Osteocyte (in vitro differentiated cells): ENCODE measurements at places on chromosomes 4 and X. TPM values are rescaled to one million over a fixed set of nuclear protein-coding genes. Genes with fewer than 3 reads are reported as not detected.

DNA sequence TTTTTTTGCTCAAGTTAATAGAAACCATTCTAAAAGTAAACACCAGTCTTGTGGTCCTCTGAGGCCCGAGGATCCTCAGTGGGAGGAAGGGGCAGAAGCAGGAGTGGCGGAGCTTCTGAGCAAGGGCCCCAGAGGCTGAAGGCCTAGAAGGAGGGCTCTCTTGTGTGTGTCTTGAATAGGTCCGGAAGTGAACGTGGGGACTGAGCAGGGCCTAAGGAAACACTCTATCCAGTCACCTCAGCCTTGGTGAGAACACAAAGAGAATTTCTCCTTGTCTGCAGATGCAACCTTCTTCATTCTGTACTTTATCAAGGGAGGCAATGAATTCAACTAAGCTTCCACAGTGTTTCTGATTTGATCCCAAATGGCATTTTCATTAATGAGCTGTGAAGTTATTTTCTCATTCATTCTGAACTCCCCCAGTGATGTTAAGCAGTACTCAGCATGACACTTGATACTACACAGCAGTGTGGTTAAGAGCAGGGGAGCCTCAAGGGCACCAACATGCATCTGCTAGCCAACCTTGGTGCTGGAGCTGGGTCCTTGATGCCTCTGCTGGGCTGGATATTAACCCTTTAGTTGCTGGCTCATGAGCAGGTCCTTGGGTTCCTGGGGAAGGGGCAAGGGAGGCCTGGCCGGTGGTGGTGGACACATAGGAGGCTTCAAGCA lies 64.7 kb downstream of the RBM47 start:
- no peaks in the 10 kb centered on the region for H3K36me3 ChIP-seq
- no peak for DNase-seq
- H3K27ac ChIP-seq: no peak overlapping the region
- peaks cover 6% of the 10 kb centered on the region for H3K27me3 ChIP-seq

The GNRHR gene
- not detected in 2 replicates for total RNA-seq

DNA sequence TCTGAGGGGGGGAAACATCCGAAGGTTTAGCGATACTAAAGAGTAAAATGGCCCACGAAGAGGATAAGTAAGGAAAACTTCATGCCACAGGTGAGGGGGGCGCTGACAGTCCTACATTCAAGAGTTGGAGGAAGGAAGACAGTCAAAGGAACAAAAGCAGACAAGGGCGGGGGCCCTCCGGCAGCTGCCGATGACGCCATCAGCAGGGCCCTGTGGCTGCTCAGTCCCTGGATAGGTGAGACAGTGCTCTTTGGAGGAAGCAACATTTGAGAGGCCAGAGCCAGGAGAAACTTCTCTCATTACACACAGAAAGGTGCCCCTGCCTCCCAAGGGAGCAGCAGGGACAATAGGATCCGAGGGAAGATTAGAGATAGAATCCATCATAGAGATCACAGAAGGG lies 41.5 kb downstream of the RAB40AL start:
- peaks cover 6% of the 10 kb centered on the region for H3K4me1 ChIP-seq
- H3K27me3 ChIP-seq: no peaks in the 10 kb centered on the region
- H3K27ac ChIP-seq: no peak overlapping the region
- H3K36me3 ChIP-seq: no peaks in the 10 kb centered on the region
- DNase-seq: no peak
- H3K4me3 ChIP-seq: no peak overlapping the region

The SLC38A5 gene
- not detected in 2 replicates for total RNA-seq

DNA sequence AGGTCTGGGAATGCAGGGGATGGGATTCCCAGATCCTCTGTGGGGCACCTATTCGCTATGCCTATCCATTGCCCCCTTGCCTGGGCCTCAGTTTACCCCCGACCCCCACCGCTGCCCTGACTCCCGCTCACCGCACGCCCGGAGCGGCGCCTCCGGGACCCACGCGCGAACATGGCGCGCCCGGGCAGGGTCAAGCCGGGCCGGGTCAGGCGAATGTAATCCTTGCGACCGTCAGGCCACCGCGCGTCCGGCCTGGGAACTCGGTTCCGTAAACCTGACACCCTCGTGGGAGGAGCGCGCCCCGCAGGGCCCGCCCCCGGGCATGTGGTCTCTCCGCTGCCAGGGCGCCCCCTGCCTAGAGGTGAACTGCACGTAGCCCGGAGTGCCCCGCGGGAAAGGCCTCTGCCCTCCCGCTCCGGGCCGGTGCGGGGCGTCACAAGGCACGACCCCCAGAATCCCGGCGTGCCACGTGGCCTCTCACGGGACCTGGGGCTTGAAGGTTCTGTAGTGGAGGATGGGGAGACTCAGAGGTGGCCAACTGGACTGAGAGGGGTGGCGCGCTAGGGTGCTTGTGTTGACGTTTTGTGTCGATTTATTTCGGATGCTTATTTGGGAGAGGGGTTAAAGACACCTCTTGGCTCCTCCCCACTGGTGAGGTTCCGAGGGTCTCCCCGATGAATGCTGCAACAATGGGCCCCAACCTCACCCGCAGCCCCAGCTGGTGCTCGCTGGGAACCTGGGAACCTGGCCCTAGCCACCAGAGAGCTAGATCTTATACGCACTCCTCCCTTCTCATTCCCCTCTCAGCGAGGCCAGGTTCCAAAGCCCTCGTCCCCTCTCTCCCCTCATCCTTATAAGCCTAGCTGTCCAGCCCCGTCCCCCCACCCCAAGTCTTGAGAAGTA lies at the start of gene PRICKLE3:
PRICKLE3 (minus strand) TSS at position 249 of the 903 bp plus-strand sequence; CDS start at position 173, 76 bp downstream.
- DNase-seq: no peak
- H3K27me3 ChIP-seq: no peaks in the 10 kb centered on the region
- H3K36me3 ChIP-seq: peaks cover 2% of the 10 kb centered on the region

DNA sequence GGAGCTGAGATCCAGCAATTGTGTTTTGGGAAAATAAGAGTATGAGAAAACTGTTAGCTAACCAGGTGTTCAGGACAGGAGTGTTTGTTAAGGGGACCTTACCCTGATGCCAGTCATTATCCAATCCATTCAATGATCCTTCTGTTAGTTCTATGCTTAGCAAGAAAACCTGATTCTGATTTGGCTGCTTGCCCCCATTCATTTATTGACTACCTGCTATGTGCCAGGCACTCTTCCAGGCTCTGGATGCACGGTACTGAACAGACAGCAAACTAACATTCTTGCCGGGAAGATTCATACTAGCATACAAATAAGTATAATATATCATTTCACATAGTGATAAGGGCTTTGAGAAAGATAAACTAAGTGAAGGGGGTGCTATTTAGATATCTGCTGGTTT lies 1.0 kb upstream of the MECP2 start:
- no peak overlapping the region for H3K27ac ChIP-seq
- H3K36me3 ChIP-seq: no peaks in the 10 kb centered on the region
- H3K4me3 ChIP-seq: no peak overlapping the region

GRCh38 chrX:51456814-51457213 lies 39.6 kb downstream of the NUDT11 start:
- no peaks in the 10 kb centered on the region for H3K4me1 ChIP-seq
- no peaks in the 10 kb centered on the region for H3K27me3 ChIP-seq
- no peak for DNase-seq
- H3K4me3 ChIP-seq: no peak overlapping the region
- no peak overlapping the region for H3K27ac ChIP-seq
- H3K36me3 ChIP-seq: no peaks in the 10 kb centered on the region

The SSX2B gene
- total RNA-seq: not detected in 2 replicates

The NUDT10 gene
- total RNA-seq: 0.39 and 0.59 TPM in 2 replicates

DNA sequence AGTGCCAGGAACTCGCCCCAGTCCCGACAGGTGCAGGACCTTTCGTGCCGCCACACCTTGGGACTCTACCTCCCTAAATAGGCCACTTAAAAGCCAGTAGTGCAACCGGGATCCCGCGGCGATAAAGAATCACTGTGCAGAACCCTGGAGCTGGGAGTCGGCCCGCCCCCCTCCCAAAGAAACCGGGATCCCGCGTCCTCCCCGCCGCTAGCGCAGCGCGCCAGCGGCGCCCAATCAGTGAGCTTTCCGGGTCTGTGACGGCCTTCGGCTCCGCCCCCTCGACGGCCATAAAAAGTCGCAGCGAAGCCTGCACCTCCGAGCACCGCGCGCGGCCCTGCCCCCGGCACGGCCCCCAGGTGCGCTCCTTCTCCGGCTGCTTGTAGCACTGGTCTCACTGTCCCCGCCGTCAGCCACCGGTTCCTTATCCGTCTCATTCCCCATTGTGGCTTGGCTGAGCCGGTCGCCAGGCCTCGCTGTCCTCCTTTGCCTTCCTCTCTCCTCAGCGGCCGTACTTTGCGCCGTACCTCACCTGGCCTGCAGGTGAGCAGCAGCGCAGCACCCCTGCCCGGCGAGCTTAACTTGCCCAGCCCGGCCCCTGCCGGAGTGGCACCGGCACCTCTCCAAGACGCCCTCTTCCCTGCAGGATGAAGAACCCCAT lies at the start of gene LRAT:
LRAT (plus strand) TSS at position 318 of the 658 bp plus-strand sequence; CDS start at position 645, 327 bp downstream.
- H3K4me1 ChIP-seq: peaks cover 28% of the 10 kb centered on the region
- H3K36me3 ChIP-seq: no peaks in the 10 kb centered on the region
- DNase-seq: no peak

The HPRT1 gene
- 14.6 and 18.2 TPM in 2 replicates for total RNA-seq

GRCh38 chr4:104064646-104065577 lies 345.1 kb upstream of the TACR3 start:
- no peaks in the 10 kb centered on the region for H3K36me3 ChIP-seq
- H3K4me3 ChIP-seq: no peak overlapping the region
- H3K27me3 ChIP-seq: no peaks in the 10 kb centered on the region
- H3K4me1 ChIP-seq: no peaks in the 10 kb centered on the region
- DNase-seq: no peak
- no peak overlapping the region for H3K27ac ChIP-seq

DNA sequence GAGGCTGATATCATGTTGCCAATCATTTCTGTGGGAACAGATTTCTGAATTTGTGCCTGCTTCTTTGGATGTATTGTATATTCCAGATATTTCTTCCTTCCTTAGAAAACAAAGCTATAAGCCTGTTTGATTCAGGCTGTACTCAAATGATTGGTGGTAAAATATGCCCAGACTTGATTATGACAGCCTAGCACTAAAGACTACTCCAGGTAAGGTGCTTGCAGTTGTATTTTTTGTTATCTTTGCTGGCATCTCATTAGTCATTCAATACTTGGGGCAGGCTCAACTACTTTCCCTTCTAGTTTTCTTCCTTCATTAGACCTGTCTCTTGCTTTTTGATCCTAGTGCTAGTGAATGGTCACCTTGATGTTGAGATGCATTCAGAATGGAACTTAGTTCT lies 90.6 kb downstream of the ZNF518B start:
- H3K27ac ChIP-seq: no peak overlapping the region
- no peak overlapping the region for H3K4me3 ChIP-seq
- peaks cover 23% of the 10 kb centered on the region for H3K27me3 ChIP-seq
- H3K4me1 ChIP-seq: no peaks in the 10 kb centered on the region
- H3K36me3 ChIP-seq: no peaks in the 10 kb centered on the region
- DNase-seq: no peak

- peaks cover 6% of the 10 kb centered on the region for H3K4me1 ChIP-seq
- DNase-seq: no peak
- no peak overlapping the region for H3K4me3 ChIP-seq
- no peak overlapping the region for H3K27ac ChIP-seq
Measured at GRCh38 chr4:81565142-81565870, 93.6 kb upstream of the RASGEF1B start.

The CFAP47 gene
- total RNA-seq: not detected in 2 replicates

GRCh38 chrX:15696516-15696915 lies 31.9 kb upstream of the CLTRN start:
- H3K27me3 ChIP-seq: peaks cover 6% of the 10 kb centered on the region
- H3K4me3 ChIP-seq: no peak overlapping the region
- H3K4me1 ChIP-seq: no peaks in the 10 kb centered on the region

DNA sequence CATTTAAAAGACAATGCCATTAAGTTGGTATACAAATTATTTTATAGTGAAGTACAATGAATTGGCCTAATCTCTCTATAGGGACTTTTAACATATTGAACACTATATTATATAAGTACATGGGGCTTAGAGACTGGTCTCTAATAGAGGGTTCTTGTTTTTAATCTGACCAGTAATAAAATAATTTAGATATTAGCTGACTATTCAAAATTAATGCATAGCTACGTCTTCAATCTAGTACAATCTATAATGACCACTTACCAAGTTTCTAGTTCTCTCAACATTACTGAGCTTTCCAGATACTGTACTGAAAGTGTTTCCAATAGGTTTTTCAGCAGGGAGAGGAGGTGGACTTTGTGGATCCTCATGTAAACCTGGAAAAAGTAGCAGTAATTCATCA lies 59.6 kb downstream of the RPS3A start:
- DNase-seq: no peak
- H3K27me3 ChIP-seq: no peaks in the 10 kb centered on the region
- H3K4me1 ChIP-seq: peaks cover 6% of the 10 kb centered on the region
- peaks cover 31% of the 10 kb centered on the region for H3K36me3 ChIP-seq
- H3K27ac ChIP-seq: no peak overlapping the region
- H3K4me3 ChIP-seq: no peak overlapping the region

The UGT2B7 gene
- total RNA-seq: 0.91 and 0.97 TPM in 2 replicates

DNA sequence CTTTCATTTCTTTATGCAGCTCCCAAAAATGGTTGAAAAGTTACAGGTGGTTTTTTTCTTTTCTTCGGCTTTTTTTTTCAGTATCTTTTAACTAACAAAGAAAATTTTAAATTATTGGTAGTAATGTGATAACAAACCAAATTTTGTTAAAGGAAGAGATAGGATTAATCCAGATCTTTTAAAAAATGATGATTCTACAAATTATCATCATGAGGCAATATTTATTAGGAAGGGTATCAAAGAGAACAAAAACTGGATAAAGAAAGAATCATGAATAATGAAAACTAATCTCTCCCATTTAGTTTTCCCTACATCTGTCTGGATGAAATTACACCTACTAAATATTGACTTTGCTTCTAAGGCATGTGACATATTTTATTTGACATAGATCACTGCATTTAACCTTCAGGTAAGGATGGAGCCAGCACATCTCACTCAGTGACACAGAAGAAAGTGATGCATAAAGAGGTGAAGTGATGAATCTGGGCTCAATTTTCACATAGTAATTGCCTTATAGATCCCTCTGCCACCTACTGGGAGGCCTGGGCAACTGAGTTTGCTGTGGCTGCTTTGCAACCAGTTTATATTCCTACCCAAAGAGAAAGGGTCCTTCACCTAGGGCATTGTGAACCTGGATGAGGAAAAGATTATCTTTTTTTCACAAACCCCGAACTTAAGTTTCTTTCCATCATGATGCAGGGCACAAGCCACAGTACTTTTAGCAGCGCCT lies 155.6 kb downstream of the HNRNPD start:
- DNase-seq: no peak
- no peaks in the 10 kb centered on the region for H3K36me3 ChIP-seq
- H3K27ac ChIP-seq: no peak overlapping the region
- no peak overlapping the region for H3K4me3 ChIP-seq
- H3K27me3 ChIP-seq: peaks cover 13% of the 10 kb centered on the region

DNA sequence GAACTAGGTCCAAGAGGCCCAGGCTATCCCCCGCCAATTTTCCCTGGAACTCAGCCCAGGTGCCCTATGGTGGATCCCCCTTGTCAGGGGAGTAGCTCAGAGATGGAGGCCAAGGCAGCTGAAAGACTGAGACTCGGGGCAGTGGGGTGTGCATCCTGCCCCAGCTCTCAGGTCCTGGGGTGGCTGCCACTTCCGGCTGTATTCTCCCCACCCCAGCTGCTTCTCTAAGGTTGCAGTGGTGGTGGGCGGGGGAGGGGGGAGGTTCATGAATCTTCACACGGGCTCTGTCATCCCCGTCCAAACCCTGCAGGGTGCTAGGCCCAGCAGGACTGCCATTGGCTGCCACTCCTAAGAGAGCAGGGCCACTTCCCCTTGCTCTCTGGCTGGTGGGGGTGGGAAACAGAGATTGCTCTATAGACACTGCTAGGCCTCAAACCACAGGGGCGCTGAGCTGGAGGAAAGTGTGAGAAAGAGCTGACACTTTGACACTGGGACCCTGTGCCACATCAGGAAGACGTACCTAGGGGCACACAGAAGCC lies 1.5 kb downstream of the SASH3 start:
- H3K36me3 ChIP-seq: no peaks in the 10 kb centered on the region
- no peak for DNase-seq
- H3K27me3 ChIP-seq: no peaks in the 10 kb centered on the region
- no peak overlapping the region for H3K4me3 ChIP-seq
